Motor neuron (in vitro differentiated cells): ENCODE measurements at places on chromosomes 11 and 22. TPM values are rescaled to one million over a fixed set of nuclear protein-coding genes. Genes with fewer than 3 reads are reported as not detected.
A peak's percentile ranks its signal among the peaks of the same experiment; 100 is the strongest.

The ARHGEF17 gene
- total RNA-seq = 4.7 and 5.0 TPM in 2 replicates

The PHF21B gene
- total RNA-seq = 10.7 and 10.8 TPM in 2 replicates

The UPK3A gene
- not detected in 2 replicates for total RNA-seq

The TMPRSS4 gene
- 1.7 and 2.6 TPM in 2 replicates for total RNA-seq

The TSSK2 gene
- total RNA-seq = not detected in 2 replicates

The SESN3 gene
- total RNA-seq = 305 and 363 TPM in 2 replicates

The MPZL2 gene
- 0.25 TPM in 1 of 2 replicates, not detected in the other for total RNA-seq

The OR52I2 gene
- 0.52 and 0.53 TPM in 2 replicates for total RNA-seq

DNA sequence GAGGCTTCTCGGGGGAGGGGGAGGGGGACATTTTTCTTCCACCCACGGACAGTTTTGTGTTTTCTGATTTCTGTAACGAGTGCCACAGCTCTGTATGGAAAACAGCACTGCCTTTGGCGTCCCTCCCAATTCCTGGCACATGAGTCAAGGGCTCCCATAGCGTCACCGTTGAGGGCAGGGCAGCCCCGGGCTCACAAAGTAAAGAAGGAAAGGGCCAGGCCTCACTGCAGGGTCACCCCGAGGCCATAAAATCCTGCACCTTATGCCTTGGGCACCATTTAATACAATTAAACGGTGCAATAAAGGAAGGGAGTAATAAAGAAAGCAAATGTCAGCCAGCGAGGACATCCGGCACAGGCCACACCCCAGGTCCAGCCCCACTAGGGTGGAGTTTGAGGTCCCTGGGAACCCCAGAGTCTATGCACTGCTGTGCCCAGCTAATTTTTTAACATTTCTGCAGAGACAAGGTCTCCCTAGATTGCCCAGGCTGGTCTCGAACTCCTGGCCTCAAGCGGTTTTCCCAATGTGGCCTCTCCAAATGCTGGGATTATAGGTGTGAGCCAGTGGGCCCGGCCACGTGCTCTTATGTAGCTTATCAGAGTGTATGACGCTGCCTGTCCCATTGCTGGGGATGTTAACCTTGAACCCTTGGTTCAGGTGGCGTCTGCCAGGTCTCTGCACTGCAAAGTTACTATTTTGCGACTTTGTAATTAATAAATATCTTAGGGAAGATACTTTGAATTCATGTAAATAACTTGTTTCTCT is 13.6 kb upstream of the MUC2 start:
- peak; percentile 99 for ATAC-seq

DNA sequence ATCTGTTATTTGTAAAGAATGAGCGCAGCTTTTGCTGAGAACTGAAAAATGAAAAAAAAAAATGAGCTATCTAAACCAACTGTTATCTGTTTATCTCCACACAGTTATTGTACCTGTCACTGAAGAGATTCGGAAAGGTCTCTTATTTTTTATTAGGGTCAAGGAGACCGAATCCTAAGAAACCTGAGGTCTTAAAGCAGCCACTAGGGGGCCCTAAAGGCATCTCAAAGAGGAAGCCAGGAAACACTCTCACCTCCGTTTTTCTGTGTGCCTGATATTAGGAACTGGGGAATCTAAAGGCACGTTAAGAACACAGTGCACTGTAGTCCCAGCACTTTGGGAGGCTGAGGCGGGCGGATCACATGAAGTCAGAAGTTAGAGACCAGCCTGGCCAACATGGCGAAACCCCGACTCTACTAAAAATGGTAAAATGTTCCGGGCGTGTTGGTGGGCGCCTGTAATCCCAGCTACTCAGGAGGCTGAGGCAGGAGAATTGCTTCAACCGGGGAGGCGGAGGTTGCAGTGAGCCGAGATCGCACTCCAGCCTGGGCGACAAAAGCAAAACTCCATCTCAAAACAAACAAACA is 3.5 kb upstream of the LARGE1 start:
- no peak for ATAC-seq

GRCh38 chr11:118060869-118061268 is 16.0 kb upstream of the TMPRSS4 start:
- ATAC-seq = peak; percentile 70

DNA sequence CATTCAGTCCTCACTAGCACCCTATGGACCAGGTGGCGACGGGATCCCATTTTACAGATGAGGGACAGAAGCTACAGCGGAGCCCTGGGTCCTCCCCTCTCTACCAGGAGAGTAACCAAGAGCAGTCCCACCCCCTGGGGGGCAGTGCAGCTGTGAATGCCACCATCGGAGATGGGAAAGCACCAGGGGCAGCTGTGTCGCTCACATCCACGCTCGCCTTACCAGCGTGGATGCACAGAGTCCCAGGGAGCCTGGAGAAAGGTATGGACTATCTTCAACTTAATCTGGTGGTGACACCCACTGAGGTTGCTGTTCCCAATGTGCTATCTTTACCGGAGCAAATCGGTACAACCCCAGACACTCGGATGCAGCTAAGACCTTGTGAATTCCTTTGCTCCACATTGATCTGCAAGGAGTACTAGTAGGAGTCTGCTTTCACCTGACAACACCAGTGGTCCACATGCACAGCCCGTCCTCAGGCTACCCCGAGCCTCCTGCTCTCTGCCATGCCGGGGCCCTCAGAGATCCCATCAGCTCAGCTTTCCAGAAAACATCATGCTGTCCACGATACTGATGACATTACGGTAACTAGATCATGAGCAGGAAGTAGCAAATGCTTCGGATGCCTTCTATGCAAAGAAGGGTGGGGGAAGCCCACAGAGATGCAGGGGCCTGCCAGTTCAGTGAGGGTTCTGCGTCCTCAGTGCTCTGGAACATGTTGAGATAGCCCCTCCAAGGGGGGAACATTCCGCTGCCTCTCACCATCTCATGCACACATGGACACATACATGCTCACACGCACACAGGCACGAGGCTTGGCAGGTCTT is 126.0 kb downstream of the CTTN start:
- ATAC-seq = no peak

GRCh38 chr11:107473792-107474191 is 16.2 kb upstream of the CWF19L2 start:
- no peak for ATAC-seq

- ATAC-seq = no peak
Measured at GRCh38 chr22:31659246-31659645, 2.8 kb downstream of the PISD start.

DNA sequence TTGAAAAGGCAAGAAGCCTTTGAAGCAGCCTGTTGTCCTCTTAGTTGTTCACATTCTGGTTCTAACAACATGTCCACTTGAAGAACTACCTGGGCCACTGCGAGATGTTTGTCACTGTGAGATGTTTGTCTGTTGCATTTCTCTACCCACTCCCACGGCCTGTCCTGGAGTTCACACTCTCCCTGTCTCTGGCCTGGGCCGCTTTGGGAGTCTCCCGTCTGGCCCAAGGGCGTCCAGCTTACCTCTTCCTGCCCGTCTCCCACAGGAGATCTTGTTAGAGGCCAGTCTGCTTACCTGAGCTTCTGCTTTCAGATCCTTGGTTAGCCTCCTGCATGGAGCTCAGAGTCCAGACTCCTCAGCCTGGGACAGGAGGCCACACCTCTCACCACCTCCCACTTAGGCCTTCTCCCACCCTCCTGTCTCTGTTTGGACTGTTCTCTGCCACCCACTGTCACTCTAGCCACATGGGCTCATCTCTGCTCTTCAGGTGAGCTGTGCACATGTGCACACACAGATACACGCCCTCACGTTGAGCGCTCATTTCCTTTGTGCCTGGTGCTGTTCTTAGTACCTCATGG is 66.0 kb downstream of the TBC1D22A start:
- no peak for ATAC-seq

- peak; percentile 93 for ATAC-seq
Measured at GRCh38 chr11:102599642-102600261, 25.4 kb downstream of the MMP20 start.

- no peak for ATAC-seq
Measured at GRCh38 chr11:74072721-74073120, 63.8 kb upstream of the UCP3 start.

- ATAC-seq = no peak
Measured at GRCh38 chr11:69691463-69691862, 12.4 kb downstream of the FGF19 start.

DNA sequence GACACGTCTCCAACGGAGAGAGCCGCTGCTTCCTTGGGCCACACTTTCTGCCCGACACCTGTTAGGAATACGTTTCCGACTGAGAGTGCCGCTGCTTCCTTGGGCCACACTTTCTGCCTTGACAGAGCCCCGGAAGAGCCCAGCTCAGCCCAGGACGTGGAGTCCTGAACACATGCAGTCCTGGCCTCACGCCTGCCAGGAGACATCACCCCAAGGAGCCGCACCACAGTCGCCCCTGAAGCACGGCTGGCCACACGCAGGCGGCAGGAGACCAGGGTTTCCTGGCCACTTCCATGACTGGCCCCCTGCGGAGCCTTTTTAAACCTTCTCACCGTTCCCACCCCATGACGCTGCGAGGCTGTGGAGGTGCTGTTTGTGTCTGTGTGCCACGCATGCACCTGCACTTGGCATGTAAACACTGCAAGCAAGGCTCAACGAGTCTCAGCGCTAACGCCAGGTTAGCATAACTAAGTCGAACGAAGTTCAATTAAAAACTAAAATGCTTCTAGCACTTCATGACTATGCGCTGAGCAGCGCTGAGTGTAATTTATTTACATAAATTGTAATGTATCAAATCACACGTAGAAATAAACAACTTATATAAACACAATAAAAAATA is 8.8 kb downstream of the TOLLIP start:
- no peak for ATAC-seq

GRCh38 chr11:86509588-86509974 is 134.9 kb downstream of the CCDC81 start:
- no peak for ATAC-seq

DNA sequence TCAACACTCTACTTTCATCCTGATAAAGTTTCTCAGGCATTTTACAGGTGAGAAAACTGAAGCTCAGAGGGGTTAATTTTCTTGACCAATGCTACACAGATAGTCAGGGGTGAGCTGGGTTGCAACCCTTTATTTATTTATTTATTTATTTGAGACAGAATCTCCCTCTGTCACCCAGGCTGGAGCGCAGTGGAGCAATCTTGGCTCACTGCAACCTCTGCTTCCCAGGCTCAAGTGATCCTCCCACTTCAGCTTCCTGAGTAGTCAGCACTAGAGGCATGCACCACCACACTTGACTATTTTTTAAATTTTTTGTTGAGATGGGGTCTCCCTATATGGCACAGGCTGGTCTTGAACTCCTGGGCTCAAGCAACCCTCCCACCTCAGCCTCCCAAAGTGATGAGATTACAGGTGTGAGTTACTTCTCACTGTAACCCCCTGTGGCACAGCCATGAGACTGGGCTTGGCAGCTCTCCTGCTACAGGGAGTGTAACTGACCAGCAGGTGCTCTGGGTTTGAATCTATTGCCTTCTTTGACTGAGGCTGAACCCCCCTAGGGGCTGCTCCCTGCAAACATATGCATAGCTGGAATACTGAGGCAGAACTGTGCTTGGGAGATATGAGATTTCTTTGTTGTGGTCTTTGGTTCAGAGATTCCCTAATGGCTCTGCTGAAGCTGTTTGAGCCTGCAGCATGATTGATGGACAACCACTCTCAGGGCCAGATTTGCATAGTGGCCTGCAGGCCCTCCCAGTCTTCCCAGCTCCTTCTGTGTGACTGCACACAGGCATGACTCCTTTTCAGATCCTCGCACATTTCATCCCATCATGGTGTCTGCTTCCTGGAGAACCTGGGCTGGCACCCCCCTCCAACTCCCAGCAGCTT is 6.1 kb downstream of the C11orf96 start:
- ATAC-seq = peak; percentile 73

- no peak for ATAC-seq
Measured at GRCh38 chr11:90646706-90647105, 423.9 kb upstream of the CHORDC1 start.

DNA sequence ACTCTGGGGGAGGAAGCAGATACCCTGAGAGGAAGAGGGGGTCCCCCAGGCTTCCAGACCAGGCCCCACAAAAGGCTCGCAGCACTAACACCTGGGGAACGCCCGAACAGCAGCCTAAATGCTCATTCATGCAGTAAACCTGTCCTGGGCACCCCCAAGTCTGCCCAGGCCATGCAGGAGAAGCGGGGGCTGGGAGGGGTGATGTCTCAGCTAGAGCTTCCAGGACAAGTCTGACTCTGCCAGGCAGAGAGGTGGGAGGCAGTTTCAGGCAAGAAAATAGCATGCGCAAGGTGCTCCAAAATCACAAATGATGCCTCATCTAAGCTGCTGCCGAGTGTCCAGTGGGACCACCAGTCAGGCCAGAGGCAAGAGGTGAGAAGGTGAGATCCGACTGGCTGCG is 14.6 kb downstream of the CABP7 start:
- ATAC-seq = no peak

GRCh38 chr11:20102397-20102796 is 57.9 kb downstream of the DBX1 start:
- no peak for ATAC-seq

DNA sequence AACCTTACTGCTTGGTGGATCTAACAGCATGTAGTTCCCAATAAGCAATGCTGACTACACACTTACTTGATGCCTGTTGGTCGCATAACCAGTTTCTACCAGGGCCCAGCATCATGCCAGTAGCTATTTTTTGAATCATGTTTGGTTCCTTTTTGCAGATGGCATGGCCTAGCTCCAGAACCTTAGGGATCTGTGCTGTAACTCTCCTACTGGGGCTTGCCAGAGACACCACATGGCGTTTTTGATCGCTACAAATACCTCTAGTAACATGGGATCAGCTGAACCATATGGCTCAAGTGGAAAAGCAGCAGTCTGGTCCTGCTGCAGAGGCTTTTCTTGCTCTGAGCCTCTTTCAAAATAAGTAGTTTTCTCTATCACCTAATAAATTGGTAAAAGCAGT is 654.6 kb upstream of the API5 start:
- ATAC-seq = no peak

GRCh38 chr22:17098379-17098819 is 13.6 kb downstream of the IL17RA start:
- no peak for ATAC-seq

DNA sequence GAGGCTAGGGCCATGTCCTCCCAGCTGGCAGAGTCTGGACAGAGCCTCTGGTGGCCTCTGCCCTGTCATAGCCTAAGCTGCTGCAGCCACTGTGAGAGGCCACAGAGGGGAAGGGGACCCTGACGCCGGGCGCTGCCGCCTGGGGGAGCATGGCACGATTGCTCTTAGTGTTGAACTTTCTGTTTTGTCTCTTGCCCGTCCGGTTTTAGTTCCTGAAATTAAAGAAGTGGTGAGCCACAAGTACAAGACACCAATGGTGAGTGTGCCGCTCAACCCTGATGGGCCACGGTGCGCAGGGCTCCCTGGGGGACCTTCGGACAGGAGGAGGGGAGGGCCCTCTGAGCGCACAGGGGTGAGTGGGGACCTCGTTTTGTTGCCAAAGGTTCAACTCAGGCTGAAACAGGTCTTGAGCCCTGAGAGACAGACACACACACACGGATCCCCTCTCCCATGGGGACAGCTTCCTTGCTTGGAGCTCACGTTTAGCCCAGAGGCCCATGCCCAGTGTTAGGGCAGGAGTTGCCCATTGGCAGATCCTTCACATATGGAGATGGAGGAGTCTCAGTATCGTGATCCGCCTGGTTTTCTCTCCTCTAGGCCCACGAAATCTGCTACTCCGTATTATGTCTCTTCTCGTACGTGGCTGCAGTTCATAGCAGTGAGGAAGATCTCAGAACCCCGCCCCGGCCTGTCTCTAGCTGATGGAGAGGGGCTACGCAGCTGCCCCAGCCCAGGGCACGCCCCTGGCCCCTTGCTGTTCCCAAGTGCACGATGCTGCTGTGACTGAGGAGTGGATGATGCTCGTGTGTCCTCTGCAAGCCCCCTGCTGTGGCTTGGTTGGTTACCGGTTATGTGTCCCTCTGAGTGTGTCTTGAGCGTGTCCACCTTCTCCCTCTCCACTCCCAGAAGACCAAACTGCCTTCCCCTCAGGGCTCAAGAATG is 23.8 kb downstream of the MYBPC3 start:
- ATAC-seq = no peak

- no peak for ATAC-seq
Measured at GRCh38 chr11:109926941-109927340, 166.3 kb upstream of the ZC3H12C start.

- no peak for ATAC-seq
Measured at GRCh38 chr22:40653361-40653760, 16.8 kb upstream of the MRTFA start.
